Left colon (tissue), 2 donors: ENCODE measurements at places on chromosomes 11 and 22. TPM values are rescaled to one million over a fixed set of nuclear protein-coding genes. Genes with fewer than 3 reads are reported as not detected.

DNA sequence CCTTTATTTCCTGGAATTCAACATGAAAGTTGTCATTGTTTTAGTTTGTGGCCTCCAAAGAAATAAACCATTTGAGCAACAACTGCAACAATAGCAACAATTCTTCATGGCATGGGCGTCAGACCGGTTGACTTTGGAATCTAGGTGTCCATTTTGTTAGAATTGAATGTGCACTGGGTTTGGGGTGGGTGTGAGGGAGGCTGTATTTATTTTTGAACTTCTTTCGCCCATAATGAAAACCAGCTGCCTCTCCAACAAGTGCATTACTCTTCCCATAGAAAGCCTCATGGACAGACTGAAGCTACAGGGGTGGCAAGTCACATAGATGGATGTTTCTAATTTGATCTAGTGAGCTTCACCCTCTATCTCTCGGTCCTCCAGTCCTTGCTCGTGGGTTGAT is 85.4 kb downstream of the ADAMTS15 start:
- no peak for DNase-seq

Gene PRRG4
- 19.0 TPM for total RNA-seq

- DNase-seq = no peak
Measured at GRCh38 chr22:45585437-45585755, 82.7 kb downstream of the FBLN1 start.

DNA sequence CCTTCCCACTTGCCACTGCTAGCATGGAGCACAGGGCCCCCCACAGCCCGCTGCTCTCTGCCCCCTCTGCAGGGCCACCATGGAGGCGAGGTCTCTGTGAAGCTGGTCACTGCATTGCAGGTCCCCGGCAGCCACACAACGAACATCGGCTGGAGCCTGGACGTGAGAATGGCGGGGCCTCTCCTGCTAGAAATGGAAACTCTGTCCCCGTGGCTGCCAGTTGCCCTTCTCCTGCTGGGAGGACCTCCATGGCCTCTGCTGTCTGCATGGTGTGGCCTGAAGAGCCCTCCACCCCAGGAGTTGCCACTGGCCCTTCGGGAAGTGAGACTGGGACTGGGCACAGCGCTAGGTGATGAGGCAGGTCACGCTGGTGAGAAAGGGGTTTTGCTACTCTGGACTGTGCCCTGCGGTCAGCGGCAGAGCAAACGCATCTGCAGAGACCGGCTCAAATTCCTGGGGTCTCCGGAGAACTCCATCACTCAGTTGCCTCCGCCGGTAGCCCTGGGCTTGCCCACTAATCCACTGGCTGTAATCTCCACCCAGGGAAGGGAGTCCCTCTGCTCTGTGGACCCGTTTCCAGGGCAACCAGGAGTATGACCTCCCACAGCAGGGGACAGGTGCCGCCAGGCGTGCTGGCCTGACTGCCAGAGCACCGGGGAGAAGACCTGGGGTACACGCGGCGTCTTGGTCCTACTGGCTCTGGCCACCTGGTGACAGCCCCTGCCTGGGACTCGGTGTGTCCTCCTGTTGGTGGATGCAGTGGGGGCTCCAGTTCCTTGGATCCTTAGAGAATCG is 806.3 kb downstream of the BRD1 start:
- DNase-seq = no peak

GRCh38 chr22:35152316-35152715 is 86.4 kb downstream of the ISX start:
- DNase-seq = no peak

- DNase-seq = peak; percentile 9
Measured at GRCh38 chr11:69367211-69367964, 73.4 kb downstream of the MYEOV start.

GRCh38 chr11:119314726-119315125 is 2.2 kb downstream of the MCAM start:
- DNase-seq = no peak

GRCh38 chr11:20597154-20597679 is 2.2 kb upstream of the SLC6A5 start:
- DNase-seq = no peak

Gene DGKZ
- 47.9 TPM for total RNA-seq

Gene RHOD
- total RNA-seq = 10.0 TPM
